ENCODE measurements at places on chromosomes 5 and 9.

GRCh38 chr5:142959683-142960657 lies 189.8 kb downstream of the ARHGAP26 start:
- DNase-seq, result no peak

- DNase-seq, result no peak
Measured at GRCh38 chr5:68193481-68194036, 22.0 kb upstream of the PIK3R1 start.

DNA sequence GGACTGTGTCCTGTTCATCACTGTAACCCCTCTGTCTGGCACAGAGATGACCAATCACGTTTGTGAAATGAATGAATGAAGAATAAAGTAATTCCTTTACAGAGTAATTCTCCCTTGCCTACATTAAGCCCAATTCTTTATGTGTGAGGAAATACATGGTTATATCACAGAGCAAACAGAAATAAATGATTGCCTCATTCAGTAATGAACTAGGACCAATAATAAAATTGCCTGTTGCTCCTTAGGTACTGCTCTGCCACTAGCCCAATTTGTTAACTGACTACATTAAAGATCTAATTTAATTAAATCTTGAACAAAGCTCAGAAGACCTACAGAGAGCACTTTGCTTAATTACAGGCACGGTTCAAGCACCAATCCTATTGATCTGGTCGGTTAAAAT lies 121.8 kb downstream of the DCP2 start:
- DNase-seq, result no peak

- no peak for DNase-seq
Measured at GRCh38 chr5:43917925-43918324, 314.9 kb downstream of the NNT start.

DNA sequence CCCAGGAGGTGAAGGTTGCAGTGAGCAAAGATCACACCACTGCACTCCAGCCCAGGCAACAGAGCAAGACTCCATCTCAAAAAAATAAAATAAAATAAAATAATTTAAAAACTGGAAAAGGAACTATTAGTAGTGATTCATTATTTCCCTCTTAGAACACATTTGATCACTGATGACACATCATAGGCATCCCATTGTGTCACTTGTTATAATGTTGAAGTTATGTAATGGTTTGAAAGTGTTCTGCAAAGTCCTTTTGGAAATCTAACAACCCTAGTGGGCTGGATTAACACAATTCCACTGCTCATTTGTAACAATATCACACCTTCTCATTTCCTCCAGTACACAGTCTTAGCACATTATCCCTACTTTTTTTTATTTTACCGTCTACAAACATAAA lies 81.8 kb upstream of the LMNB1 start:
- DNase-seq, result no peak

DNA sequence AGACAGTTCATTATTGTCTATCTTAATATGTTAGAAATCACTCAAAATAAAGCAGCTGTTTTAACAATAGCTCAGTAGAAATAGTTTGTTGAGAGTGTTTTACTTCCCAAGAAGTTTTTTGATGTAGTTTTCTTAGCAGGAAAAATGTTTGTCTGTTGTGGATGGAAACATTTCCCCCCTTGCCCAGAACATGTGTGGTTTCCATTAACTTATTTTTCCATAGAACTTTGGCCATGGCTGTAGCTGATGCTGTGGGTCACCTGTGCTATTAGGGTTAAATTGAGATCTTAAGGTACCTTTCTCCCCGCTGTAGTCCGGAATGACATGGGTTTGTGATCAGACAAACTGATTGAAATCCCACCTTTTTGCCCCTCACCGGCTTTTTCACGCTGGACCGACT lies 294.9 kb downstream of the FANCC start:
- DNase-seq, result no peak

DNA sequence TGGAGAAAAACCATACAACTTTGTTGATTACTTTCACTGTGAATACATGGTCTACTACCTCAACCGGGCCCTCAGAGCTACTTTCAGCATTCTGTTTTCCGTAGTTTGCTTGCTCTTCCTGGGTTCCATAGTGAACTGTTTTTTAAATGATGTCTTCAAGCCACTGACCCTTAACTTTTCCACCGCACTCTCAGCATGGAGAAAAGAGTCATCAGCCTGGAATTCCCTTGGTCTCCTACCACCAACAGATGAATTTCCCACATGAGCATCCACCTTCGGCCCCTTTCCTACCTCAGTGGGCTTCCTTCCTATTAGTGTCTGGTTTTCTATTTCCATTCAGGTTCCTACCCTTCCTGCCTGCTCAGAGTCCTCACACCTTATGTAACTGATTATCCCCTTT lies 135.9 kb upstream of the ADAMTSL1 start:
- no peak for DNase-seq

GRCh38 chr5:4874097-4874496 lies 266.0 kb upstream of the ADAMTS16 start:
- DNase-seq, result no peak

- no peak for DNase-seq
Measured at GRCh38 chr5:72711351-72711750, 105.1 kb upstream of the TNPO1 start.

DNA sequence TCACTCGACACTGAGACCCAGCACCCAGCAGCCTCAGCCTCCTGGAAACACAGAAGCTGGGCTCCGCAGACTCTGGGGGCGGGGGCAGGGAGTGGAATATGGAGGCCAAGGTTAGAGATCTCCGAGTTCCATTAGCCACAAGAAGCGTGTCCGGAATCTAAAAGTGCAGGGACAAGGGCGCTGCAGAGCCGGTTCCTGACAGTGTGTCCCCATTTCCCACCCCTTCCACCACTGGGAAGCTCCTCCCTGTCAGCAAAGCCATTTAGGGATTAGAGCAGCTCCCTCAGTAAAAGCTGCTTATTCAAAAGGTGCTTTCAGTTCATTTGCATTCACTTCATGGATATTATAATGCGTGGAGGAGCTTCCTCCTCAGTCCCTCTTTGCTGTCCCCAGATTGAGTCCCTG lies 74.1 kb upstream of the HSPA9 start:
- DNase-seq, result no peak

- no peak for DNase-seq
Measured at GRCh38 chr9:24899463-24899862, 353.8 kb upstream of the IZUMO3 start.

- DNase-seq, result no peak
Measured at GRCh38 chr5:161548487-161549094, 2.1 kb upstream of the GABRB2 start.

DNA sequence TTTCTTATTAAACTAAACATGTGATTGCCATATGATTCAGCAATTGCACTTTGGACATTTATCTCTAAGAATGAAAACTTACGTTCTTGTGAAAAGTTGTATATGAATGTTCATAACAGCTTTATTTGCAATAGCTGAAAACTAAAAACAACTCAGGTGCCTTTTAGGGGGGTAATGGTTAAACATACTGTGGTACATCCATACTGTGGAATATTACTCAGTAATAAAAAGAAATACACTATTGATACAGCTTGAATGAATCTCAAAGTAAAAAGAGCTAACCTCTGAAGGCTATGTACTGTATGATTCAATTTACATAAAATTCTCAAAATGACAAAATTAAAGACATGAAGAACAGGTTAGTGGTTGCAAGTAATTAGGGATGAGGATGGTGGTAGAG lies 339.5 kb upstream of the PAPPA start:
- DNase-seq, result no peak
